Fibroblast of pulmonary artery (primary cell): ENCODE measurements at places on chromosomes 13 and 19.

DNA sequence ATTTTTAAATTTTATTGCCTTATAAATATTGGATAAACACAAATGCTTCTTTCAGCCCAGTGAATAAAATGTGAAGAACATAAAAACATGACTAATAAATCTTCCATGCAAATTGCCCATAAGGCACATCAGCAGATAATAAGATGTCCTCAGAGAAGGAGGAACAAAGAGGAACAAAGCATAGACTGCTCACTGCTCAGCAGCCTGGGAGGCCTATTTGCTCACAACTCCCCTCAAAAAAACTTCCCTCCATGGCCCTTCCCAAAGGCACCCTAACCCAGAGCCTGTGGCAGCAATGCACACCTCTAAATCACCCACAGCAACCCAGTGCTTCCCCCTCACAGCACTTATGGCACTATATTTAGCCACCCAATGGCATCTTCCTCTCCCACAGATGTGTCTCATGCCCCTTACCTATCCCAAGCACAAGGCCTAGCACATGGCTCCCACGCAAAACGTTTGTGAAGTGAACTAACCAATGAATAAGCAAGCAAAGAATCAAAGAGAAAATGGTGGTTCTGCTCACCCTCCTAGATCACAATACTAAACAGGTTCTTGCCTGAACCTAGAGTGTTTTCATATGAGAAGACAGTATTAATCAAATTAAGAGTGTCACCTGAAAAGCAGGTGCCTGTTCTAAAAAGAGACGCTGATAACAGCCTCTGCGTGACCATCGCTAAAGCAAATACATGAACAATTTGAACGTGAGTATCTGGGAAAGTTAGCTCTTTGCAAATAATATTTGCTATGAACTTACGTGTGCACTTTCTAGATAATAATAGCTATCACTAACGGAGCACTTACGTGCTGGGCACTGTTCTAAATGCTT, 96.9 kb downstream of the TBC1D4 start:
- no peak for DNase-seq

DNA sequence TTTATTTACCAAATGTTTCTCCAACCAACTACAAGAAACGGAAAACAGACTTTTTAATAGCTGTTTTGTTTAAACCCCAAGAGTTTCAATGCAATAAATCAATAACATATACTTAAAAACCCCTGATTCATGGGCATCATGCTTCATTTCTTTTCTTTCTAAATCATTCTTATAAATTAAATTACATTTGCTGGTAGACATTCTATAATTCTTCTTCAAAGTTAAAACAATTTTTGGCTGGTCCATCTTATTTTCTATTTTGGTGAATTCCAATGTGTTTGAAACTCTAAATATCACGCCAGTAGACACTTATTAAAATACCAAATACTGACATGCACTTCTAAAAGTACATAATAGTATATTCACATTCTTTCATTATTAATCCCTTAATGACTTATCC, 408.6 kb downstream of the LIG4 start:
- DNase-seq = no peak

GRCh38 chr19:10419646-10420443, 493 bp upstream of the PDE4A start:
- peak; percentile 56 for DNase-seq

DNA sequence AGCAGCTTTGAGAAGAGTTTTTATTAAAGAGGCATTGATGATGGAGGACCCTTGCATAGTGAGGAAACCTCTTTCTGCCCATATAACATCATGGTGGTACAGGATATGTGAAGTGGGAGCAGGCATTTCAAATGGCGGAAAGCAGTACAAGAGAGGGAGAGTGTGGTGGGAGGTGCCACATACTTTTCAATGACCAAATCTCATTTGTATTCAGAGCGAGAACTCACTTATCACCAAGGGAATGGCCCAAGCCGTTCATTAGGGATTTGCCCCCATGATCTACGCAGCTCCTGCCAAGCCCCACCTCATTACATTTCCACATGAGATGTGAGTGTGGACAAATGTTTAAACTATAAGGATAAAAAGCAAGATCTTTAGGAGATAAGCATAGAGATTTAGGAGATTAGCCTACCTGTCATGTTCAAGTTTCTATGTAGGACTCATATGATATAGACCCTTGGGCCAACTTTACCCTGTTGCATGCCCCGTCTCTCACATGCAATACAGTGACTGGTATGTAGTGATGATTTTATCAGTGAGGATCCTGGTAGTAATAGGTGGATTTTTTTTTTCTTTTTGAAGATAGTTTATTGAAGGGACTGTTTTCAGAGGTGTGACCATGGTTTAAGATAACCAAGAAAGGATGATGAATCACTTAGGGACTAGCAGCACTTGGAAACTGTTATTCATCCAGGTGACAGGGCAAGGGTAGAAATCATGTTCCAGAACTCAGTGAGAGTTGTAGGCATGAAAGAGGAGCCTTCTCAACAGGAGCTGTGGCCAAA, 38.3 kb downstream of the DNAJC15 start:
- DNase-seq = no peak

GRCh38 chr13:42847891-42848663, 66.7 kb downstream of the FAM216B start:
- peak; percentile 59 for DNase-seq

DNA sequence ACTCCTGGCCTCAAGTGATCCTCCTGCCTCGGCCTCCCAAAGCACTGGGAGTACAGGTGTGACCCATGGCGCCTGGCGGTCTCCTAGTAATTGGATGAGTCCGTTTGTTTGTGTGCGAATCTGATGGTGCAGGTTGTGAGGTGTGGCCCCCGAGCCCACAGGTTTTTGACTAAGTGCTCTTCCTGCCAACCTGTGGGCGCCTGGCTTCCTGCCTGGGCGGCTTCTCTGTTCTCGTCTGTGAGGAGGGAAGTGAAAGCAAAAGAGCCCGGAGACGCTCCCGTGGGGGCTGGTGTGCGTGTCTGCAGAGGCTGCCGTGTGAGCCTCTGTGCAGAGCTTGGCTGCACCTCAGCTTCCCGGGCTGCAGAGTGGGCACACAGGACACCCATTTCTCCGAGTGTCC, 10.0 kb downstream of the ARHGAP45 start:
- no peak for DNase-seq

- no peak for DNase-seq
Measured at GRCh38 chr13:49125964-49126524, 94.1 kb upstream of the MLNR start.

- DNase-seq = no peak
Measured at GRCh38 chr13:102968572-102969228, 97.5 kb downstream of the SLC10A2 start.

GRCh38 chr13:80858131-80858530, 517.2 kb upstream of the SPRY2 start:
- no peak for DNase-seq
